Stimulated activated CD8-positive, alpha-beta memory T cell treated with anti-CD3 and anti-CD28 coated beads, Interleukin-4, amount 100 ng/mL, for 1 hour (primary cell): ENCODE measurements at places on chromosomes 7 and 10.

GRCh38 chr10:123492016-123492415 lies 174.1 kb upstream of the GPR26 start:
- no peak for DNase-seq

DNA sequence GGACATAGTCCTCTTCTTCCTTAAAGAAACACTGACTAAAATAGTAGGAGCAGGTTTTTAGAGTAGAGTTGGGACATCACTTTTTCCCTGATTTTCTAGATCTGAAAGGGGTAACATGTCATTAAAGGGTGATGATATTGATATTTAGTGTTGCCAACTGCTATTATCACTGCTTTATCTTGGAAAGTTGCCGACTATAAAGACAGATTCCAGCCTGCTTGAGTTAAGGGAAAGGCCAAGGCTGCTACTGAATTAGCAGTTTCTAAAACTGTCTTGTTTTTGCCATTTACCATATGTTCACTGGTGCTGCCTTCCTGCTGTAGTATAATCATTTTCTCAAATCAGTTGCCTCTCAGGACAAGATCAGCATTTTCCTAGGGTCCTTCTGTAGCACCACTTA lies 29.7 kb downstream of the AP3M1 start:
- no peak for DNase-seq

- no peak for DNase-seq
Observed at GRCh38 chr7:77447616-77448015, 31.5 kb upstream of the GSAP start.

- DNase-seq: no peak
Observed at GRCh38 chr7:909358-910329, 33.3 kb downstream of the GET4 start.

DNA sequence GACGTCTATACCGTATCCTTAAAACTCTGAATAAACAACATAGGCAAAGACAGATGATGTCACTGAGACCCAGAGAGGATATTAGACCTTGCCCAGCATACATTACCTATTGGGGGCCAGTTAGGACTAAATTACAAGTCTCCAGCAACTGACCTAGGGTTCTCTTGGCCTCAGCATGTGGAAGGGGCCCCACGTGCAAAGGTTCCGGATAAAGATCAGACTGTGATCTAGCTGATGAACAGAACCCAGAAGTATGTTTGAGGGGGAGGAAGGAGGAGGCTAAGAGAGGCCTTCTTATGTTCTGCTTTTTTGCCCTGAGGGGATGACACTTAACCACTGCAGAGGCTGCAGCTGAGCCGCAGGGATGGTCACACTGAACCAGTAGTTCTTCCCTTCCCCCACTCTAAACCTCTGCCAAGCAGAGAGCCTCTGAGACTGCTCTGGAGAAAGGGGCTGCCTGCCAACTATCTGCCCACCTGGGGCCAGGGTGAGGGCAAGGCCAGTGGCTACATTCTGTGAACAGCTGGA lies 24.0 kb upstream of the KMT2C start:
- no peak for DNase-seq

GRCh38 chr10:71581376-71581775 lies 138.2 kb downstream of the C10orf105 start:
- DNase-seq: no peak

- DNase-seq: no peak
Observed at GRCh38 chr7:33350577-33350976, 221.2 kb downstream of the BBS9 start.

GRCh38 chr7:67407392-67408071 lies 410.9 kb downstream of the TYW1 start:
- no peak for DNase-seq

GRCh38 chr7:6442114-6442513 lies 5.6 kb downstream of the DAGLB start:
- no peak for DNase-seq

GRCh38 chr10:19014034-19014433 lies 34.6 kb upstream of the MALRD1 start:
- no peak for DNase-seq

- no peak for DNase-seq
Observed at GRCh38 chr7:134459981-134460380, 1.1 kb upstream of the AKR1B1 start.

- DNase-seq: no peak
Observed at GRCh38 chr7:99379043-99379577, 4.6 kb downstream of the ARPC1B start.

DNA sequence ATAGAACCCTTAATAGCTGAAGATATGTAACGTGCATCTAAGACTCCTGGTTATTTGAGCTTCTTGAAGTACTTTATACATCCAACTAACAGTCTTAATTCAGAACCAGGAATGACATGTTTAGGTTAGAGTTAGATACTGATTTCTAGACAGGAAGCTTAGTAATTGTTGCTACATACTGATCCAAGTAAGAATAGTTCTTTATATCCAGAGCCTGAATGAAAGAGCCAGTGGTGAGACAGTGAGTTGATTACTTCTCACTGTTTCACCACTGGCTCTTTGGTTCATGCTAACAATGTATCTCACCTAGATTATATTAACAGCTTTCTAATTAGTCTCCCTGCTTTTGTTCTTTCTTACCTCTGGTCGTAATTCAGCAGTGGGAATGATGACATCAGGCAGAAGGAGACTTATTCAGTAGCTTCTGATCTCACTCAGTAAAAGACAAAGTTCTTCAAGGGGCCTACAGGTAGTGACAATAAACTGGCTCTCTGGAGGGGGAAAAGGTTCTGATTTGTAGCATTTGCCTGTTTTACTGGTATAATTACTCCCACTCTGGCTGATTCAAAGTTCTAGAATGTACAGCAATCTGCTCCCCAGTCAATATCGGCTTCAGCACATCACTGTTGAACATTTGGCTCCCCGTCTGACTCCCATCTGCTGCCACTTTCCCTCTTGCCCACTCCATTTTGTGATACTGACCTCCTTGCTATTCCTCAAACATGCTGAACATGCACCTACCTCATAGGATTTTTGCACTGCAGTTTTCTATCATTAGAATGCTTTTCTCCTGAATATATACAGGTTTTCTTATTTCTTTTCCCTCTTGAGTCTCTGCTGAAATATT lies 29.1 kb downstream of the MCU start:
- no peak for DNase-seq

GRCh38 chr7:96167424-96167823 lies 154.5 kb downstream of the SLC25A13 start:
- DNase-seq: no peak
